Stimulated activated CD8-positive, alpha-beta memory T cell treated with anti-CD3 and anti-CD28 coated beads, Interleukin-4, amount 100 ng/mL, for 1 hour (primary cell): ENCODE measurements at places on chromosomes 2 and 18.

GRCh38 chr2:191757208-191757607 lies 79.3 kb downstream of the NABP1 start:
- no peak for DNase-seq

GRCh38 chr18:8561123-8561910 lies 47.9 kb upstream of the RAB12 start:
- DNase-seq = no peak

- no peak for DNase-seq
These were observed 81.2 kb upstream of the LTBP1 start for GRCh38 chr2:32865399-32866068.

- no peak for DNase-seq
These were observed 201.2 kb downstream of the MYCN start for GRCh38 chr2:16141641-16141921.

- DNase-seq = no peak
These were observed 31.7 kb downstream of the UBE2F start for GRCh38 chr2:237998530-237998929.

DNA sequence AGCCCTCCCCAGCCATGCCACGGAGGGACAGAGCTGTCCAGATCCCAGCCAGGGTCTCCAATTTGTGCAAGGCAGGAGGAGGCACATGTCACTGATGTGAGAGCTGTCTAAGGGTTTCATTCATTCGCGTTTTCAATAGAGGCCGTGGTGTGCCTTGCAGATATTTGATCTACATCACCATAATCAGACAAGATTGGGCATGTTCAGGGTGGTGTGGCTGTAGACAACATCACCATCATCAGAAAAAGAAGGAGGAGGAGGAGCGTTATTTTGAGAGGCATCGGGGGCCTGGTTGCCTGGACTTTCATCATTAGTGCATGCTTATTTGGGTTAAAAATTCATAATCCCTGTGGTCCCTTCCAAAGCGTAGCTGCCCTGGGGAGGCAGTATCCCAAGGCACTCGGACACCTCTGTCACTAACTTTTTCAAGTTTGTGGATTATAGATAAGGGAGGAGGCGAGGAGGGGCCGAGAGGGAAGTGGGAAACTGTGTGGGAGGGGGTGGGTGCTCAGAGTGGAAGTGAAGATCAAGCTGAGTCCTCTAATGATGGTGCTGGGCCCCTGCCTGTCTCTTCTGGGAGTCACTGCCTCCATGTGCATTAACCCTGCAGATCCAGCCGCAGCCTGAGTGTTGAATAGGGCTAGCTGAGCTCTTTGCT lies 194.1 kb downstream of the CTIF start:
- no peak for DNase-seq

DNA sequence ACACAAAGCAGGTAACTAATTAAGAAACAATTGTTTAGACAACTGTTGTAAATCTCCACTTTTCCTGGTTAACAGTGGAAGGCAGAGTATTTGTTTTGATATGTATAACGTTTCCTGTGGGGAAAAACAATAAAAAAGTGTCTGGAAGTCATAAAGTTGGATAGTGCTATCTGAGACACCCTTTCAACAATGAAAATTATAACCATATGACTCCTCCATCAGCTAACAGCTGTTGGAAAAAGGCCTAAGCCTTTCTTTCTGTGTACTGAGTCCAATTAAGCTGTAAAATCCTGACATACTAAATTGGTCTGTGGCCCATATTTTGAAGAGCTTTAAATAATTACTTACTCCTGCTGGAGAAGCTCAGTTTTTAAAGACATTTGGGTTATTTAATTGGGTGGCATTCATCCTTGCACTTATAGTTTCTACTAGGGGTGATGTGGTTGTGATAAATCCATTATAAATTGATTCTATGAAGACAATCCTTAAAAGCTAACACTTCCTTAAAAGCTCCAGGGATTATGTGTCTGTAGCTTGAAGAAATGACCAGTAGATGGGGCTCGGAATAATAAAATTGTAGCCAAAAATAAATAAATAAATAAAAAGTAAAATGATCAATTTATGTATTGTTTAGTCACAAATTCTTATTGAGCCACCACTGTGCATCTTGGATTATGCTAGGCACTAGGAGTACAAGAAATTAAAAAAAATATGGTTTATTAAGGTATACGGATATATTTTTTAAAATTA lies 698.1 kb upstream of the NXPH2 start:
- DNase-seq = no peak

DNA sequence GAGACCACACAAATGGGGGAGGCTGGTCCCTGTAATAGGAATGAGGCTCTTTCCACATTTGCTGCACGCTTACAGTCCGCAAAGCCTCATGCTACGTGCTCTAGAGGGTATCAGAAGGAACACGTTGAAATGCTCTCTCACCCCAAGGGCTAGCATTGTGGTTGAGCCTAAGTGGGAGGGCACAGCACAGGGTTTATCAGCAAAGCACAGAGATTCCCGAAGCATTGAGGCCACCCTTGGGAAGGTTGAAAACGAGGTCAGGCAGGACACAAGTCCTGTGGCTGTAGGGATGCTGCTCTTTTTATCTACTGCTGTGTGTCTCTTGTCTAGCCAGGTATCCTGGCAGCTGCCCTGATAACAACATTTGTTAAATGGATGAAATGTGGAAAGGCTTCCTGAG lies 378.3 kb downstream of the EN1 start:
- DNase-seq = no peak

DNA sequence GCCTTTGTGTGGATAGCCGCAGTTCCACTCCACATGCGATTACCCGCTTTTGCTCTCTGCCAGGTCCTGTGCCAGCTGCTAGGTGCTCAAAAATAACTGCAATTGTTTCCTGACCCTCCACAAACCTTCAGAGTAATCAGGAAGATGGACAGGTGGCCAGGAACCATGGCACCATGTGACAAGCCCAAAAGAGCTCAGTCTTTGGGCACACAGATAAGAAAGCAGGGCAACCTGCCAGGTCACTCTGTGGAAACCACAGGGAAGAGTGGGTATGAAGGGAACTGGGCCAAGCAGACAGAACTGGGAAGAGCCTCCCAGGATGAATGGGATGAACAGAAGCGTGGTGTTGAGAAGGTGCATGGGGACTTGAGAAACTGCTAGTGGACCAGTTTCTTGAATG lies 79.4 kb upstream of the AGAP1 start:
- DNase-seq = no peak

- no peak for DNase-seq
These were observed 131.5 kb downstream of the HDAC4 start for GRCh38 chr2:239269173-239269885.

DNA sequence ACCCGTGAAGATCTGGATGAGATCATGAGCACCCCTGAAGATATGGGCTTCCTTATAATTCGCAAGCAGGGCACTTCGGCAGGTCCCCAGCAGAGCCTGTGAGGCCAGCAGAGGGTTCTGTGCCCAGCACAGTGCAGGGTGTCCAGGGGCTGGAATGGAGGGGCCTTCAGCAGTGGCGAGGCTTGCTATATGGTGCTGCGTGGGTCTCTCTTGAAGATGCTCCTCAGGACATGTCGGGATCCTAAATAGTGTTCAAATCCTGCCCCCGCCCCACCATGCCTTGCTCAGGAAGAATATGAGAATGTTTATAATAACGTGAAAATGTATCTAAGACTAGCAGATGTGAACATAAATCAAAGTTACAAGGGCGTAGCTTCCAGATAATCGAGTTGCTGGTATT lies 60.3 kb upstream of the RBM44 start:
- no peak for DNase-seq

DNA sequence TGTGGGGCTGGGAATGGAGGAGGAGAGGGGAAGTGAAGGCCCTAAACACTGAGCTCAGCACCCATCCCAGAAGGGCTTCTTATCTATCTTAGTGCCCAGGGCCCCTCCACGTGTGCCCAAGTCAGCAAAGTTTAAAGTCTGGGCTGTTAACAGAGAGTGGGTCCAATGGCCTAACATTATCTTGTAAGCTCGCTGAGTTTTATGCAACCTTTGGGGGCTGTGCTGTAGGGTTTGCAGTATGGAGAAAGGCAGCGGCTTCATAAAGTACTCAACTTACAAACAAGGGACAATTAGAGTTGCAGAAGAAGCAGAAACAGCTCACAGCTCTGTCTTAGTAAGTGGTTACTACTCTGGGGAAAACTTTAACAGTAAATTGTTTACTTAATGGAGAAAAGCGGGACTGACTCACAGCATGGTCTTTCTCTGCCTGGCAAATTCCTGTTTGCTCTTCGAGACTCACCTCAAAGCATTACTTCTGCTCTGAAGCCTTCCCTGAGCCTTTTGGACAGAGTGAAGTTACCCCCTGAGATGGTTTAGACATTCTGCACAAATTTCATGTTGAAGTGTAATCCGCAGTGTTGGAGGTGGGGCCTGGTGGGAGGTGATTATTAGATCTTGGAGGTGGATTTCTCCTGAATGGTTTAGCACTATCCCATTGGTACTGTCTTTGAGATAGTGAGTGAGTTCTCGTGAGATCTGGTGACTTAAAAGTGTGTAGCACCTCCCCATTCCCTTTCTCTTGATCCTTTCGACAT lies 9.0 kb downstream of the ENOSF1 start:
- DNase-seq = no peak

- DNase-seq = no peak
These were observed 177.8 kb downstream of the GALNT13 start for GRCh38 chr2:154049561-154049960.

DNA sequence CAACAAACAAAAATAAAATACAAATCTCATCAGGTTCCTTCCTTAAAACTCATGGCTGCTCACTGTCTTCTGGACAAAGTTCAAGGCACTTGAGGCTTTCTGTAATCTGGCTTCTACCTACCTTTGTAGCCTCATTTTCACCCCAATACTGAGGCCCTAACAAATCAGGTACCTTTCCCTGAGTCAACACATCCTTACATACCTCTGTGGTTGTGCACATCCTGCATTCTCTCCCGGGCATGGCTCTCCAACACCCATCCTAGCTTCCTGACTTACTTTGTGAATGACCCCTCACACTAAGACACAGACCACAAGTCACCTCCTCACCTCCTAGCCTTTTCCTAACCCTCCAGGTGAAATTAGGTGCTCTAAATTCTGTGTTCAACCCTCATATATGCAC lies 190.9 kb downstream of the PID1 start:
- no peak for DNase-seq

- peak; percentile 2 for DNase-seq
These were observed 2.0 kb downstream of the PPP4R1 start for GRCh38 chr18:9612215-9612830.

- no peak for DNase-seq
These were observed 32.0 kb downstream of the SLC14A1 start for GRCh38 chr18:45755934-45756333.

- no peak for DNase-seq
These were observed 21.9 kb downstream of the PIGN start for GRCh38 chr18:62164855-62165487.

GRCh38 chr2:419687-420317 lies 131.9 kb upstream of the ALKAL2 start:
- no peak for DNase-seq

DNA sequence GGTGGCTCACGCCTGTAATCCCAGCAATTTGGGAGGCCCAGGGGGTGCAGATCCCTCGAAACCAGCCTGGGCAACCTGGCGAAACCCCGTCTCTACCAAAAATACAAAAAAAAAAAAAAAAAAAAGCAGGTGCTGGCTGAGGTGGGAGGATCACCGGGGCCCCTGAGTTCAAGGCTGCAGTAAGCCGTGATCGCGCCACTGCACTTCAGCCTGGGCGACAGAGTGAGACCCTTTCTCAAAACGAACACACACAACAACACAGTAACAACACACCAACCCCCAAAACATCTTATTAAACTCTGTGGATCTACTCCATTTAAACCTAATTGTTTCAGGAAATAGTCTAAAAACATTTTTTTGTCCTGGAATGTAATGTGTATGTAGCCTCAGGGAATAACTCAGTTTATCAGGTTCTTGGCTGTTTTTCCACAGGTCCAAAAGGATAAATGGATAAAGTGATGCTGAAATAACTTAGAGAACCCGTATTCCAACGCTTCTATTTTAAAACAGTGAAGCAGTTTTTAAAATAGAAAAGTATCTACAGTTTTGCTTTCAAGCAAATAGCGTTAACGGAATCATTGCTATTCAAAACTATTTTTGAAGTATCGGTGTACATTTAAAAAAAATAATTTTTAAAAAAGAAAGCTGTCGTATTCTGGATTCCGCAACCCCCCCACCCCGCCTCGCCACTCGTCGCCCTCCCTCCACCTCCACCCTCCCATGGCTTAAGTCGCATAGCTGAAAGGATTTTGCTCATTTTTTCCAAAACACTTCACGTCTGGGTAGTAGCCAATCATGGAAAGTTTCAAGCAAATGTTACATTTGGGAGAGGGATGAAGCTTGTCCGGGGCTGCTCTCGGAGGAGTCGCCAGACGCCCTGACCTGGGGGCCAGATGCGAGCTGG lies 895 bp upstream of the GLS start:
- no peak for DNase-seq

GRCh38 chr2:30992781-30993180 lies 145.5 kb downstream of the GALNT14 start:
- no peak for DNase-seq

DNA sequence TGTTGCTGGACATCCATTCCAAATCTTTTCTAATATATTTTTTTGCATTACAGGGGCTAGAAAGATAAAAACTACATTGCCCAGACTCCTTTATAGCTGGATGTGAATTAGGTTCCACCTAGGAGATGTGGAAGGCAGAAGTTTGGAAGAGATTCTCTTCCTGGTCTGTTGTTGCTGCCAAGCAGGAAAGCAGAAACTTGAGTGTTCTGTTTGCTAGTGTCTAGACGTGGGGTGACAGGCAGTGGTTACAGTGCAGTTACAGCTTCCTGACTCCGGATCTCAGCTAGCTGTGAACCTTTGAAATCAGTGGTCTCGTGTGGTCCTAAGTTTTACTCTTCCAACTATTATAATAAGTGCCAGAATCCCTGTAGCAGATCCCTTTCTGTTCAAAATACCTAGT lies 46.2 kb downstream of the COL4A4 start:
- DNase-seq = no peak

GRCh38 chr18:7038330-7038851 lies 79.2 kb downstream of the LAMA1 start:
- no peak for DNase-seq

GRCh38 chr2:112541315-112542122 lies 746 bp upstream of the POLR1B start:
- DNase-seq = peak; percentile 39

DNA sequence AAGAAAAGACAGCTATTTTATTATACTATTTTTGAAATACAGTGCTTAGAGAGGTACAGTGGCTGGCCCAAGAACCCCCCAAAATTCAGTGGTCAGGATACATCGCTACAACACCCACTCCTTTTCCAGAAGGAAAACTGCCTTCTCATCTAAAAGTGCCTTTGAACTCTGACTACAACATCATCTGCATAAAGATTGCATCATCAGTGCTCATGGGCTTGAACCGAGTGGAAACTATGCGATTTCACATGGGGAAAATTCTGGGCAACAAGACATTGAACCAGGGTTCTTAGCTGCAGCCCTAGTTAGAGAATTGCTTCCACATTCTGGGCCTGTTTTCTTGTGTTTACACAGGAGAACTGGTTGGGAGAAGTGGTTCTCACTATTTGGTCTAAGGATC lies 294.6 kb upstream of the SLC14A2 start:
- no peak for DNase-seq

GRCh38 chr2:68706637-68707036 lies 28.0 kb upstream of the ARHGAP25 start:
- DNase-seq = no peak

- no peak for DNase-seq
These were observed 66.3 kb upstream of the GATA6 start for GRCh38 chr18:22102953-22103646.
